WTC11 (cell line): ENCODE measurements at places on chromosomes 4 and X. TPM values are rescaled to one million over a fixed set of nuclear protein-coding genes. Genes with fewer than 3 reads are reported as not detected.

HTN1 gene
- total RNA-seq = not detected in 3 replicates

CENPI gene
- 18.1 to 20.1 TPM (median 19.5 TPM) in 3 replicates for total RNA-seq

COMMD8 gene
- 7.1 to 8.1 TPM (median 8.1 TPM) in 3 replicates for total RNA-seq

MAB21L2 gene
- 0.07 TPM in 1 of 3 replicates, not detected in the others for total RNA-seq

PGRMC1 gene
- total RNA-seq = 177 to 196 TPM (median 193 TPM) in 3 replicates

TDO2 gene
- 0.13 to 0.78 TPM (median 0.18 TPM) in 3 replicates for total RNA-seq

GPC3 gene
- 32.4 to 34.7 TPM (median 32.5 TPM) in 3 replicates for total RNA-seq

PCDH10 gene
- total RNA-seq = 7.8 to 13.9 TPM (median 13.1 TPM) in 3 replicates
